ENCODE measurements at places on chromosomes 6 and 20.

- no peak for DNase-seq
These were observed 125.7 kb upstream of the EDN1 start for GRCh38 chr6:12164508-12164770.

DNA sequence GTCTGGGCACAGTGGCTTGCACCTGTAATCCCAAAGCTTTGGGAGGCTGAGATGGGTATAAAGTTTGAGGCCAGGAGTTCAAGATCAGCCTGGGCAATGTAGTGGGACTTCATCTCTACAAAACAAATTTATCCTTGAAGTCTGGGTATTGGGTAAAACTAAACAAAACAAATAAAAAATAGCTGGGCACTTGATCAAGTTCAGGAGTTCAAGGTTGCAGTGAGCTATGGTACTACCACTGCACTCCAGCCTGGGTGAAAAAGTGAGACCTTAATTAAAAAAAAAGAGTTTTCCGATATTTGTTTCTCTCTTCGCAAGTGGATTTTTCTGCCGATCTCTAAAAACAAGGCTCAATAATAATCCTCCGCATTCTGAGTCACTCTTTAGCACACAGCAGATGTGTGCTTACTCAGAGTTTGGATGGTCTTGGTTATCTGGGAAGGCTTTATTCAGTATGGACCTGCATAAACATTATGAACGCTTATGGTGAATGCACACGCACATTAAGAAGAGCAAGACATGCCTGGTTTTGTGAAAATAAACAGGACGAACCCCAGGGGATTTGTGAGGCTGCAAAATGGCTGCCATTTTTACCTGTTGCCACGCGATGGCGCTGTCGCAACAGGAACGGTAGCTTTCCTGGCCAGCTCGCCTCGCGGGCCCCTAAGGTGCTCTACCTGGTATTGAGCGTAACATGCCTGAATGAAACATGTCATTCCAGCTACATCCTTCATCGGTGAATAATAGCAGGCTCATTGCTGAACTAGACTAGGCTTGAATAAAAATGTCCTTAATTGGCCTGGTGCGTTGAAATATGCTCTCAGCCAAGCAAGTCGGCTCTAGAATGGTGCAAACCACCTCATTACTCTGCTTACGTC lies 6.0 kb downstream of the OPN5 start:
- peak; percentile 17 for DNase-seq

- no peak for DNase-seq
These were observed 106.4 kb upstream of the SSTR4 start for GRCh38 chr20:22928679-22929078.

DNA sequence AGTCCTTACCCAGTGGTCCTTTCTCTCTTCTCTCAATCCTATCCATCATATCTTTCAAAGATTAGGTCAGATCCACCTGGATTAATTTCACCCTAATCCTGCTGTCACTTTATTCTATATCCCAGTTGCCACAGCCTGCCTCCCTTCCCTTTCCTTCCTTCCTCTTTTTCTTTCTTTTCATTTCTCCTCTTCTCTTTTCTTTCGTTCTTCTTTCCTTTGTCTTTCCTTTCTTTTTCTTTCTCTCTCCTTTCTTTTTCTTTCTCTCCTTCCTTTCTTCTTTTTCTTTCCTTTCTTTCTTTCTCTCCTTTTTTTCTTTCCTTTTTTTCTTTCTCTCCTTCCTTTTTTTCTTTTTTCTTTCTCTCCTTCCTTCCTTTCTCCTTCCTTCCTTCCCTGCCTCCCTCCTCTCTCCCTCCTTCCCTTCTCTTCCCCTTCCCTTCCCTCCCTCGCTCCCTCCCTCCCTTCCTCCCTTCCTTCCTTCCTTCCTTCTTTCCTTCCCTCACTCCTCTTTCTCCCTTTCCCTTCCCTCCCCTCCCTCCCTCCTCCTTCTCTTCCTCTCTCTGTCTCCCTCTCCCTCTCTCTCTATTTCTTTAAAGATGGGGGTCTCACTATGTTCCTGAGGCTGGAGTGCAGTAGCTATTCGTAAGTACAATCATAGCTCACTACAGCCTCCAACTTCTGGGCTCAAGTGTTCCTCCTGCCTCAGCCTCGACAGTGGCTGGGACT lies 15.1 kb upstream of the RPN2 start:
- no peak for DNase-seq

GRCh38 chr6:15425947-15426346 lies 180.1 kb downstream of the JARID2 start:
- no peak for DNase-seq

DNA sequence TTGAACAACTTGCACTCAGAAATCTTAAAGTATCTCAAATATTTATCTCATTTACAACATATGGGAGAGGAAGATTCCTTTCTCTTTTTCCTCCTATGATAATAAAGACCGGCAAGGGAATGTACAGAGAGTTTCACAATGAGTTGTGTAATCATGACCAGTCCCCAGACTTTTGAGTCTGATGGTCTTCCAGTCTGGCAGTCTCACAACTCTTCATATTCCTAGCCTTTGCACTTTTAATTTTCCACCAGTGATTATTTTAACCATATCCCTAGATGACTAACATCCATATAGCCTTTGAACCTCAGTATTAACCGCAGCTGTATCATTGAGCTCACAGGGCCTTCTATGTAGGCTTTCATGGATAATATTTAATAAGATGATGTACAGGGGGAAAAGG lies 278.5 kb downstream of the KHDC1L start:
- DNase-seq = no peak
